Activated CD8-positive, alpha-beta memory T cell treated with anti-CD3 and anti-CD28 coated beads for 1 hour (primary cell): ENCODE measurements at places on chromosomes 3 and 15.

DNA sequence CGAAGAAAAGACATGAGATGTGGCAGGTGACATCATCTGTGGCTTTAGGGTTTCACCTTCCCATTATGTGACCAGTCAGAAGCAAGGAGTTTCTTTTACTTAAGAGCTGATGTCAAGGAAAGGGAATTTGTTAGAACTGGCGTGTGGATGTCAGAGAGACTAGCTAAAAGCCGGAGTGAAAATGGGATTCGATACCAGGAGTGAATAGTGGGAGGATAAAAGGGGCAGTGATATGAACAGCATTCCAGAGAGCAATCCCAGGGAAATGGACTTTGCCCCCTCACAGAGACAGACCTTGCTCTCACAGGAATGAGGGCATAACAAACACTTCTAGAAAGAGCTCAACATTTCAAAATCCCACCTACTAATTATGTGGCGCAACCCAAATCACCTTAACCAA, 5.9 kb upstream of the FMN1 start:
- DNase-seq: no peak

GRCh38 chr3:50445919-50446318, 57.5 kb downstream of the CACNA2D2 start:
- no peak for DNase-seq

GRCh38 chr3:112128843-112129727, 4.0 kb downstream of the GCSAM start:
- peak; percentile 11 for DNase-seq

DNA sequence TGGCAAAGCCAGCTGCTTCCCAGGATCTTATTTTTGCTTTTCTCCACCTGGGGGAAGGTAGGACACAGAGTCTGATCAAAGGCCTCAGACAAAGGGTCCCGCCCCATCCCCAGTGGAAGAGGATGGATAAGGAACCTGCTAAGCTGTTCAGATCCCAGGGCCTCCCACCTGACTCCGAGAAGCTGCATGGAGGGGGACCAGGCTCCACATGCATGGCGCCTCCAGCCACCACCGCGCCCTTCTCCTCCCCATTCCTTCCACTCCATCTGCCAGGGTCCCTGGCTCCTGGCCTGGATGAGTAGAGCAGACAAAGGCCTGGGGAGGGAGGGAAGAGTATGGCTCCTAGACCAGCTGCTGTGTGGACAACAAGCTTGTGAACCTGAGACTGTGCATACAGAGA, 20.0 kb upstream of the CRABP1 start:
- no peak for DNase-seq

DNA sequence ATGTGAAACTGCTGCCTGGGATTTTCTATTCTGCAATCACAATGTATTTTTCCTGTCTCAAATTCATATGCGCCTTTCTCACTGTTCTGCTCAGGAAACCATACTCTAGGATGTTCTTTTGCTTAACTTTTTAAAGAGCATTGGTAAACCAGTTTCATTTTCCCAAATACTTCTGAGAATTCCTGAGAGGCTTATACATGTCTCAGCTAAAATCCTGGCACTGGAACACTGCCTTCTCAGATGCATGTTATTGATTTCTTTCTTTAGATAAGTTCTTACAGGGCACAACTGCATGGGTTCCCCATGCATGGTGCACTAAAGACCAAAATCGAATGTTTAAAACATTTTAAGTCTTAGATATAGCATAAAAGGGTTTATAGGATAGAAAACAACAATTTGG, 178.3 kb upstream of the PLSCR5 start:
- no peak for DNase-seq

- no peak for DNase-seq
Observed at GRCh38 chr3:188026191-188026968, 127.6 kb upstream of the LPP start.

DNA sequence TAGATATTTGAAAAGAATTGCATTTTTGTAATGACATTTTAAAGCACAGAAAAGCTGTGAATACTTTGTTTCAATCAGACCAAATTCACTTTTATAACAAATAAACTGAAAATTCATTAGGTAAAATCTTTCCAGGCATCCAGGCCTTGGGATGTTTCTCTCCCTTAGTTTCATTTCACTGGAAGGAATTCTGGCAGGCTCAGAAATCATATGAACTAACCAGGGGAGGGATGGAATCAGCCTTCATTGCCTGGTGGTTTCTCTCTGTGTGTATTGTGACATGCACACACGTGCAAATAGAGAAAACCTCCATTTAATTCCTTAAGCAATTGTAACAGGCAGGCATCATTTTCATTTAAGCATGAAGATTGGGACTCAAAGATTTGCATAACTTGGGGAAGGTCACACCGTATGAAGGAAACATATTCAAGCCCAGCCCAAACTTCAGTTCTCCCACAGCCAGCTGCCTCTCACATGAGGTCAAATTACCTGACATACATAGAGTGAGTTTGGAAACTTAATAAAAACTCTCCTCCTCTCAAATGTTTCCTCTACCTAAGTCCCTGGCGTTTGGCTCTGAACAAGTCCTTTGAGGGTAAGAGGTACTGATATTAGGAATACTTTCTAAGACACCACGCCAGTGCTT, 376.1 kb upstream of the MCTP2 start:
- no peak for DNase-seq

- no peak for DNase-seq
Observed at GRCh38 chr3:120218981-120219380, 66.0 kb downstream of the GPR156 start.

DNA sequence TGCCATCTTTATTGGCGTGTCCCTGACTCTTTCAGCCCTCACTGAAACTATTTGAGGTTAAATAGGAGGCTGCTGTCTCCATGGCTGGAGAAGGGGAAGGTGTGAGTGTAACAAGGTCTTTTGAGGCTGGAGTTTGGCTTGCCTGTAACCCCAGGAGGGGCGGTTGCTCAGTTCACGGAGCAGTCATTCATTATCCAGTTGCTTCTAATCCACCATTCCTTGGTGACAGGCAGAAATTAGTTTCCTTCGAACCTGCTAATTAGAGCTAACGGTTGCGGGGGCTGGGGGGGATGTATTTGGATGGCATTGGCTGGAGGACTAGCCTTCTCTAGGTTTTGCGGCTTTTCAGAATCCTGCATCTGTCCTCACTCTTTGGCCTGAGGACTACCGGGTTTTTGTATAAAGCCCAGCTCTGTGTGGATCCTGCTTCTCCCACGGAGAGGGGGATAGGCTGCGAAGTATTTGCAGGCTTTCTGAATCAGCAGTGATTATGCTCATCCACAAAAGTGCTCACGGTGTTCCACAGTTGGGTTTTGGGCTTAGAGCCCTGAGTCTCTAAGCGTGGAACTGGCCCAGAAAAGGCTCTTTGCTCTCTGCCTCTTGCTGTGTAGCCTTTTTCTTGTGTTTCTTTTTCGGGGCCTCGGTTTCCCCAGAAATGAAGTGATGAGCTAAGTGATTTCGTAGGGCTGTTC, 18.6 kb downstream of the FGD5 start:
- no peak for DNase-seq

- DNase-seq: no peak
Observed at GRCh38 chr3:37053337-37053736, 60.0 kb downstream of the MLH1 start.

DNA sequence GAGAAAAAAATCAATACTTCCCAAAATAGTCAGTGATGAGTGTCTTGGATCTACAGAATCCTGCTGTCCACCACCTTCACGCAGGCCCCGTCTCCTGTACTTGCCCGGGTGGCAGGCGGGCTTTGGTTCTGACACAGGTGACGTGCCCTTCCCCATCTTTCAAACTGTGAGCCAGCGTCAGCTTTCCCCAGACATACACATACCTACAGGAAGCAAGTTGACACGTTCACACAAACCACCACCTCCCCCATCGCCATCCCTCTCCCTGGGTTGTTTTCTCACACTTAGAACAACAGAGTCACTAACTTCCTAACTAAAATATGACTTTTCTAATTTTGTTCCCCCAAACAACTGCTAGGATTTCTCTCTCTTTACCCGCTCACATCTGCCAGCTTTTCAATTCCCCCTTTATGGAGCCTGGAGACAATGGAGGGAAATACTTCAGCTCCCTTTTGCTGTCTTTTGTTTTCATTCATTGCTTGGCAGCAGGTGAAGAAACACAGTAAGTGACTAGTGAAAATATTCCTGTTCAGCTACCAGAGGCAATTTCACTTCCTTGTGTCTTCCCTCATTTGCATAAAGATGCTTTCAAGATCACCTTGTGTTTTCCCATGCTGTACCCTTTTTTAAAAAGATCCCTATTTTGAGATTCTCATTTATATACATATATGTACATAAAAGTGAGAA, 248.3 kb downstream of the SLCO3A1 start:
- DNase-seq: no peak

DNA sequence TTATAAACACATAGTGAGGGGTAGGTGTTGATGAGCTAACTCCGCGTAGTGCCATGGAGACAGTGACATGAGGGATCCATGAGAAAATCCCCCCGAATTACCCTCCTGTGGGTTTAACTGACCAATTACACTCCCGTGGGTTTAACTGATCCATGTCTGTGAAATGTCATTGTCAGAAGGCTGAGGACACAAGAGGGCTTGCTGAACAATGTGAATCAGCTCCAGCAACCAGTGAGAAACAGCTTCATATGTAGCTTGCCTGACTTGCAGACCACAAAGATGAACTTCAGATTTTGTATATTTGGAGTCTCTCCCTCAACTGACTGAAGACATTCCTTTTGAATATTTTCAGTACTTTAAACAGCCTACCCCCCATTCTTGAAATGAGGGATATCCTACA, 144.9 kb downstream of the FBN1 start:
- DNase-seq: no peak

DNA sequence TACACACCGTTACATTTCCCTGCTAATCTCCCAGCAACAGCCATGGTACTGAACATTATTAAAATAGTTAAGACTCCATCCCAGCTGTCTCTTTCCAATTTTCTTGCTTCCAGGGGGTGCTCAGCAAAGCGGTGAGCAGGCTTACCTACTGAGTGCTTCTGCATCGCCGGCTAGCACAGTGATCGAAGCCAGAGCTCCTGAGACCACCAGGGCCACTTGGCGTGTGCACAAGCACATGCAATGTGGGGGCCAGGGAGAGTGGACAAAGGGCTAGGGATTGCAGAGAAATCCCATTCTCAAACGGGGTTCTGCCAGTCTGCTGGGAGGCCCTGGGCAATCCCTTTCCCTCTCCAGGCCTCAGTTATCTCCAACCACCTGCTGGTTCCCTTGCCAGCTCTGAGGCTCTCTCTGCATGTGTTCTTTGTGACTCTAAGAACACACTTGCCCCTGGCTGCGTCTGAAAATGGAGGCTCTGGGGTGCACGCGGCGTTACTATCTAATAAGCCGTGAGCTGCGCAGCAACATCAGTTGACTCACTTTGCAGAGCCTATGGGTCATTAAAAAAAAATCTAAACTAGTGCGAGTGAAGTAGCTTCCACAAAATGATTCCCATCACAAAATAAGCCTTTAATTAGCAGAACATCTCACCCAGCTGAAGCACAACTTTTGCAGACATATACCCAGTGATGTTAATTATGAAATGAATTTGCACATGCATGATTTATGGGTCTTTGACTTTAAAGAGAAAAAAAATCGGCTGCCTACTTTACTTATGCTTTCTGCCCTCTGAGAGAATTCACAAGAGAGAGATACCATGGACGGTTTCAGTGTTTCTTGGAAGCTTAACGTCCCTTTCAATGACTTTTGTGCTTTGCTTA, 271.5 kb downstream of the TLE3 start:
- no peak for DNase-seq

- DNase-seq: no peak
Observed at GRCh38 chr3:23751212-23751723, 54.5 kb upstream of the UBE2E1 start.

GRCh38 chr3:27326202-27326601, 43.0 kb downstream of the NEK10 start:
- no peak for DNase-seq

DNA sequence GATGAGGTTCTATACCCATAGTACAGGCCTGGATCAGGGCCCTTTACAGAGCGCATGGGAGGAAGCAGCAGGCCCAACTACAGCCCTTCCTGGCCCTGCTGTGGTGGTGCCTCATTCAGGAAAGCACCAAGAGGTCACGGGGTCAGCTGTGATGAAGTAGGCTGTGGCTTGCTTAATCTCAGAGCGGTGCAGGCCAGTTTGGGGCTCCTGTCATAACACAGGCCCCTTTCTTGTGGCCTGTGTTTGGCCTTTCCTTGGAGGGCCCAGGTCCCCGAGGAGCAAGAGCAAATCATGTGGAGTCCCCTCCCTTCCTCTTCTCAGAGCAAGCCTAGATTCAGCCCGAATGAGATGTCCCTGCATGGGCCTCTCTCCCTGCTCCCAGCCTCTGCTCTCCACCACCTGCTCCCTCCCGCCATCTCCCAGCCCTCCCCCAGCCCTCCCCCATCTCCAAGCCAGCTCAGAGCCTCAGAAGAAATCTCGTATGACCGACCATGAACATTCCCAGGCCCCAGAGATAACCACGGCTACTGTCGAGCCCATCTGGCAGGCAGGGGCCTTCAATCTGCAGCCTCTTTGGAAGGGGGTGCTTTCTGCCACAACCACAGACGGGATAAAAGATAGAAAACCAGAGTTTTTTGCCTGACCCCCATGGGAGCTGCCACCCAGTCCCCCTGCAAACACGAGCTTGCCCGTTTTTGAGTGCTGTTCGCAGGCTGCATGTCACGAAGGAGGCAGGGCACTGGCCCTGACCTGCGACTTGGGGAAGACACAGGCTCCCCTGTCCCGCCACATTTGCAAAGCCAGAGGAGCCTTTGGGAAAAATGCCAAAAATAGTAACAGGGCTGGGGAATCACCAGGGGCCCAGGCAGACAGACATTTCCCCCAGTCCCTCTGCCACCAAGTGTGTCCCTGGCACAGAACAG, 32.3 kb upstream of the DUSP7 start:
- no peak for DNase-seq

DNA sequence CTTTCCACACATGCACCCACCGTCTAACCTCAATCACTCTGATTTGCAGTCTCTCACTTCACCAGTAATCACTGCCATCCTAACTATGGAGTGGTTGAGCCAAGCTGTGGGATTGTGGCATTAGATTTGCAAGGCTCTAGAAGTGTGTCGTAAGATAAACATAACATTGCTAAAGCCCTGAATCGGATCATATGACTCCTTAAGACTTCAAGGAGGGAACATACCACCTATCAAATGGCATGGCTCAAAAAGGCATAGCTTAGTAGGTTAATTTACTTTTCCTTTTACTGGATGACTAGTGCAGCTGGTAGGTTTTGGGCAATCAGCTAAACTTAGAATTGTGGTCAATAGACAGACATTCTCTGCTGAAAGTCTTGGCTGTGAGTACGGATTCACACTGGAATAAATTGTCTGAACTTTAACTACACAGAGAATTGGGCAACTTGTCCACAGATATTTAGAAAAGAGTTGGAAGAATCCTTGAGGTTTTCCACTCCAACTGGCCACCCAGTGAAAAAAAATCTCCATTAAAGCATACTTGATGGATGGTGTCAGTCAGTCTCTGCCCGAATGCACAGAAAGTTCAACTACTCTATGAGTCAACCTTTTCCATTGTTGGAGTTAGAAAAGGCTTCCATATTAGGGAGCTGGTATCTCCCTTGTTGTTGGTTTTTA, 476.7 kb upstream of the CBLB start:
- DNase-seq: no peak

DNA sequence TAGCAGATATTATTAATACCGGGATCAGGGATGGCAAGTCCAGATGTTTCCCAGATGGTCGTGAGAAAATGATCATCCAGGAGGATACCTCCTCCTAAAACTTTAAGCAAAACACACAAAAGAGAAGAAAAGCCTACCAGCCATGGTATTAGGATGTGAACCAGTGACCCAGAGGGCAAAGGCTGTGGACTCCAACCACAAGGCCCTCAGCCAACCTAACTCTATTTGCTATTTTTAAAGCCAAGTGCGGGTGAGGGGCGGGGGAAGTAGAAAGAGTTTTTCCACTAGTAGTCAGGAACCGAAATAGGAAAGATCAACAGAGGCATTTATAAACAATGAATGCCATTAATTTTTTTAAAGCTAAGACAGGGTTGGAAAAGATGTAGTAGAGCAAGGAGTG, 77.4 kb downstream of the STAC start:
- DNase-seq: no peak
